ENCODE measurements at places on chromosomes 6 and 20.

GRCh38 chr6:12865671-12866181 lies 149.2 kb downstream of the PHACTR1 start:
- DNase-seq, result no peak
- H3K36me3 ChIP-seq, result no peaks in the 10 kb centered on the region
- H3K27ac ChIP-seq, result no peak overlapping the region
- H3K27me3 ChIP-seq, result no peaks in the 10 kb centered on the region

- no peaks in the 10 kb centered on the region for H3K36me3 ChIP-seq
- no peaks in the 10 kb centered on the region for H3K27me3 ChIP-seq
- H3K4me1 ChIP-seq, result no peaks in the 10 kb centered on the region
- H3K4me3 ChIP-seq, result no peak overlapping the region
- H3K27ac ChIP-seq, result no peak overlapping the region
These were observed 94.7 kb upstream of the SLC2A12 start for GRCh38 chr6:134147034-134147533.

DNA sequence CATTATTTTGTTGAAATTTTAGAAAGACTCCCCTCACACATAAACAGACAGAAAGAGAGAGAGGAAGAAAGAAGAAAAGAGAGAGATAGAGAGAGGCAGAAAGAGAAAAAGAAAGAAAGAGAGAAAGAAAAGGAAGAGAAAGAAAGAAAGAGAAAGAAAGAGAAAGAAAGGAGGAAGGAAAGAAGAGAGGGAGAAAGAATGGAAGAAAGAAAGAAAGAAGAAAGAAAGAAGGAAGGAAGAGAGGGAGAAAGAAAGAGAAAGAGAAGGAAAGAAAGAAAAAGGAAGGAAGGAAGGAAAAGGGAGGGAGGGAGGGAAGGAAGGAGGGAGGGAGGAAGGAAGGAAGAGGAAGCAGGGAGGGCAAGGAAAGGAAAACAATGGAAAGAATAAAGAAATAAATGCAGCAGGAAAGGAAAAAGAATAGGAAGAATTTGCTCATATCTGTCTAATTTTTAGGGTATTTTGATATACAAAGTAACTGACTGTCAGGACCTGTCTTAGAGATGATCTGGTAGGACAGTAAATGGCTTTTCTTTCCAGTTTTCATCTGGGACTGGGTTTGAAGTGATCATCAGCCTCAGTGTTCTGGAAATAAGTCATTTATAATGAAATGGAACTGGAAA lies 325.6 kb downstream of the LAMA2 start:
- H3K4me1 ChIP-seq, result no peaks in the 10 kb centered on the region
- no peak overlapping the region for H3K27ac ChIP-seq
- no peak for DNase-seq
- no peak overlapping the region for H3K4me3 ChIP-seq

GRCh38 chr6:137332637-137333280 lies 113.6 kb upstream of the IFNGR1 start:
- H3K4me3 ChIP-seq, result no peak overlapping the region
- H3K36me3 ChIP-seq, result no peaks in the 10 kb centered on the region
- no peak for DNase-seq
- H3K27ac ChIP-seq, result no peak overlapping the region

GRCh38 chr6:159874435-159874834 lies 16.4 kb upstream of the MAS1 start:
- H3K27ac ChIP-seq, result no peak overlapping the region
- DNase-seq, result no peak
- no peaks in the 10 kb centered on the region for H3K36me3 ChIP-seq
- no peaks in the 10 kb centered on the region for H3K4me1 ChIP-seq
- no peak overlapping the region for H3K4me3 ChIP-seq

DNA sequence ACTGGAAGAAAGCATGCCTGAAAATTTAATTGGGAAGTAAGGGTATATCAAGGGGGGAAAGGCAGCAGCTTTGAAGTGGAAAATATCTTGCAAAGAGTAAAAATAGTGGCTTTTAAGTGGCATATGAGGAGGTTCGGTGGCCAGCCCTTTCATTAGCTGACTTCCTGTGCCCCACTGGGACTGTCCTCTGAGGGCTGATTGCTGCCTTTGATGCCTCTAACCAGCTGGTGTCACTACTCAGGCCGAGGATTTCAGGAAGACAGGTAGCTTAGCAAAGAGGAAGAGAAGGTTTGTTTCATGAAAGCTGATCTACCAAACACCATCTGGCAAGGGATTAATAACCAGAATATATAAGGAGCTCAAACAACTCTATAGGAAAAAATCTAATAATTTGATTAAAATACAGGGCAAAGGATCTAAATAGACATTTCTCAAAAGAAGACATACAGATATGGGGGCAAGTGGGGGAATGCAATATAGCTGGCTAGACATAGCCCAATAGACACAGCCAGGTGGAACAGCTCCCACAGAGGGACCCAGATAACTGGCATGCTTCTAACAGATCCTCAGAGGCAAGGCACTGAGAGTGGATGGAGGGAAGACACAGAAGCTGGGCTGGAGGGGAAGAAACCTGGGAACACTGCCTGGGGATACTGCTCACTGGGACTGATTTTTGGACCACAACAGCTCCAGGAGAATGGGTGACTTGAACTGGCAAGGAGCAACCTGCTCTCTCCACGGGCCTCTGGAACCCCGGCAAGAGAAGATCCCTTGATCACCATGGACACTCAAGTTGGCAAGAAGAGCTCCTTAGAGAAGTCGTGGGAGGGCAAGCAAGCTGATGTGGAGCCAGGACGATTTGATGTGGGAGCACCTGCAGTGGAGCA lies 33.2 kb downstream of the CCN2 start:
- no peaks in the 10 kb centered on the region for H3K36me3 ChIP-seq
- H3K4me1 ChIP-seq, result no peaks in the 10 kb centered on the region
- H3K27me3 ChIP-seq, result no peaks in the 10 kb centered on the region
- DNase-seq, result no peak
- no peak overlapping the region for H3K27ac ChIP-seq
